ENCODE measurements at places on chromosomes 2 and 18.

DNA sequence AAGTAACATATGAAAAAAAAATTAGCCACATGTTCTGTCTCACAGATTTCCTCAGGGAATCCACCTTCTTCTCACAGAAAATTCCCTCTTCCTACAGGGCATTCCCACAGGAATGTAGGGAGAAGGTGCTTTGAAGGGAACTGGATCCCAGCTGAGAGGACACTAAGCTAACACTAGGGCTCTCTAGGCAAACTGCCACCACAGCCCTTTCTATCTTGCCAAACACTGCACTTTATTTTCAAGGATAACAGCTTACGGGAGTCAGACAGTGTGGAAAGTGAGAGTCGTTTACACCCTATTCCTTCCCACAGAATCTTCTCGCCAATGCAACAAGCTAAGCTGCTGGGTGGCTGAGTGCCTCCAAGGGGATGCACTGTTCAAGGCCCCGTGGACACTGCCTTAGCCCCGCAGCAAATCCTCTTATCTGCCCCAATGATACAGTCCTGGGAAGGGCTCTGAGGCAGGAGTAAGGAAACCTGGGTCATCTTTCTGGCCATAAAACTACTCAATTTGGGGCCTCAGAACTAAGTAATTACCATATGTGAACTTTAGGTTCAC lies 76.9 kb downstream of the CCDC93 start:
- no peak for DNase-seq

DNA sequence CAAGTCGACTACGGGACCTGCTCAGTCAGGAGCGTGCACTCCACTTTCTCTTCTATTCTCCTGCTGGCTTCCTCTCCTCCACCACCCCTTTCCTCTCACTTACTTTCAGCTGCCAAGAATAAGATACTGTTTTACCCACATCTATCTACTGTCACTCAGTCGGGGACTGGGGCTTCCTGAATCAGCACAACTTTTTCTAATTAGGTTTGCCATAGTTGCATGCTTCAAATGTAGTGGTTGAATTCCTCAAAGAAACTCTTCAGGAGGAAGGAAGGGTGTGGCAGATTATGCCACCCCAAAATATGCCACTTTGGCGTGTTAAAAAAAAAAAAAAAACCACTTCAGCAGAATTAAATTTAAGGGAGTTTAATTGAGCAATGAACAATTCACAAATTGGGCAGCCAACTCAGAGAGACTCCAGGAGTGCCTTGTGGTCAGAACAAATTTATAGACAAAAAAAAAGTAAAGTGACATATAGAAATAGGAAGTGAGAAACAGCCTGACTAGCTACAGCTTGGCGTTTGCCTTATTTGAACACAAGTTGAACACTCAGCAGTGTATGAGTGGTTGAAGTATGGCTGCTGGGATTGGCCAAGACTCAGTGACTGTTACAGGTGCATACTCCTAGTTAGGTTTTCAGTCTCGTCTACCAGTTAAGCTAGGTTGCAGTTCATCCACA lies 32.5 kb upstream of the RMDN2 start:
- DNase-seq = no peak

GRCh38 chr2:48448274-48449061 lies 81.5 kb upstream of the STON1 start:
- no peak for DNase-seq

DNA sequence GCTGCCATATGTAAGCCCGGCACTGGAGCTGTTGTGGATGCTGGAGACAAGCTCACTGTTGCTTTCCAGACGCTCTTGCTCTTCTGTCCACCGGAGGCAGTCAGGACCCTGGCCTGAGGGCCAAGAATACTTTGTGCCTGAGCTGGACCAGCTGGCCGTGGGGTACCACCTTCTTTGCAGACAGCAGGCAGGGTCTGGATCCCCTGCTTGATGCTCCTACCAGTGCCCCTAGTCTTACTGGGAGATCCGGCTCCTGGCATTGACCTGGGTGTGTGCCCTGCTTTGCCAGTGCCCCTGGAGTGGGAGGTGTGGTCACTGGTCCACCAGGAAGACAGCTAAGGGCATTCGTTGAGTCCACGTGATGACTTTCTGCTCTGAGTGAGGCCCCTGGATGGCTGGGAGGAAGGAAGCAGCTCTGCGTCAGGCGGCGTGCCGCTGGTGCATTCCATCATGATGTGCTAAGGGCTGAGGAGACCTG lies 59.3 kb downstream of the LRRFIP1 start:
- no peak for DNase-seq

DNA sequence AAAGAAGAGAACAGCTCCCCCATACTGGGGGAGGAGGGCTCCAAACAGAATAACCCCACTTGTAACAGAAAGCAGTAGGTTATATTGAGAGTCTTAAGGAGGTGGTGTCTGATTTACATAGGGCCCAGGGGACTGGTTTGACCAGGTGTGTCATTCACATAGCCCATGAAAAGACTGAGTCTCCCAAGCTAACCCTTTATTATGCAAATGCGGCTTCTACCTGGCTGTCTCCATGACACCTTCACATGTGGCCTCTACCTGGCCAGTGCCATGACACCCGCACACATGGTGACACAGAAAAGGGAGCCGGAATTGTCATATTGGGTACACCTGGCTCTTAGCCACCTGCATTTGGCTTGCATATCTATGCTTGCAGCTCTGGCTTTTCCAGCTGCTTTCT lies 1057.2 kb upstream of the PIK3C3 start:
- peak; percentile 24 for DNase-seq

- no peak for DNase-seq
Observed at GRCh38 chr2:241814393-241814642, 5.3 kb downstream of the NEU4 start.

DNA sequence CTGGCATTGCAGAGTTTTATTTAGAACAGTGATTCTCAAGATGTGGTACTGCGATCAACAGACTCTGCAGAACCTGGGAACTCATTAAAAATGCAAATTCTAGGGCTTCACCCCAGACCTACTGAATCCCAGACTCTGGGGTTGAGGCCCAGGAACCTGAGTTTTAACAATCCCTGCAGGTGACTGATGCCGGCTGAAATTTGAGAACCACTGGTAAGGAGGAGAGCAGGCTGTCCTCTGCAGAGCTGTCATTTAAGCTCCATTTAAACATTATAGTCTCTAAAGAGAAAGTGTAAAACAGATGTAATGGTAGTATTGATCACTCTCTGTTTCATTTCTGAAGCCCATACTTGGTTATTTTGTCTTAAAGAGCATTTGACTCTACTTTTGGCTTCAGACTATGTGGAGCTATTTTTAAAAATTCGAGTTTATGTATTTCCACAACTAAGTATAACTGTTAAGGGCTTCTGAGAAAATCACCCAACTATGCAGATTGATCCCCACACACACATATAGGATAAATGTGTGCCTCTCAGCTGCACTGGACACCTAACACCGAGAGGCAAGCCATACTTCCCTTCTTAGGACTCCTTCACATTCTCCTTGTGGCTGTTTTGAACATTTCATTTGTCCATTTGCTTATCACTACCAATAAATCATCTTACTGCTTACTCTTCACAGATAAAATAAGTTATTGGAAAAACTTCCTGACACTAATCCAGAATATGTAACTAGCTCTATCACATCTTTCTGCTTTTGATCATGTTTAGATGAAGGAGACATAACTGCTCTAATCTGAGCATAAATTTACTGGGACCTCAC lies 487.5 kb downstream of the DLGAP1 start:
- no peak for DNase-seq

- DNase-seq = peak; percentile 73
Observed at GRCh38 chr2:45643543-45644542, 7.6 kb upstream of the PRKCE start.
